Bone marrow (tissue), 2 donors: ENCODE measurements at places on chromosomes 5 and 9.

GRCh38 chr9:5561828-5562488, 51.6 kb downstream of the PDCD1LG2 start:
- no peak for DNase-seq

GRCh38 chr5:50855001-50855400, 188.6 kb downstream of the PARP8 start:
- DNase-seq = no peak

GRCh38 chr5:79227484-79228025, 8.4 kb upstream of the JMY start:
- no peak for DNase-seq

DNA sequence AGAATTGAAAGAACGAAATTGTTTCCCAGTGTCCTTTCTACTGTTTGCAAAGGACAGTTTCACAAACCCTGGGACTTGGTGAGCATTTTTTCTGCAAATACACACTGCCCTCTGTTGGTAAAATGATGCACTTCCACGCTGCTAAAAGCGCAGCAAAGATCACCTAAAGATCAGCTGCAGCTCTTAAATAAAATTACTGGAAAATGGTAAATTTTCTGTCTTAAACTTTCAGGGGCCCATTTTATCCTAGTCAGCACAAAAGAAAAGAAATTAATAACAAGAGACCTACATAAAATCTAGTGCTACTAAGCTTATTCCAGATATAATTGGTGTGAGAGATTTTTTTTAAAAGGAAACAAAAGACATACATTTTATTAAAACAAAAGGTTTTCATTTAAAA, 566.0 kb downstream of the CAAP1 start:
- DNase-seq = no peak

GRCh38 chr5:80275347-80275746, 19.5 kb upstream of the SERINC5 start:
- DNase-seq = no peak

GRCh38 chr5:30347858-30348257, 845.6 kb upstream of the CDH6 start:
- no peak for DNase-seq

- DNase-seq = no peak
These were observed 20.3 kb downstream of the DCP2 start for GRCh38 chr5:112996830-112997374.

DNA sequence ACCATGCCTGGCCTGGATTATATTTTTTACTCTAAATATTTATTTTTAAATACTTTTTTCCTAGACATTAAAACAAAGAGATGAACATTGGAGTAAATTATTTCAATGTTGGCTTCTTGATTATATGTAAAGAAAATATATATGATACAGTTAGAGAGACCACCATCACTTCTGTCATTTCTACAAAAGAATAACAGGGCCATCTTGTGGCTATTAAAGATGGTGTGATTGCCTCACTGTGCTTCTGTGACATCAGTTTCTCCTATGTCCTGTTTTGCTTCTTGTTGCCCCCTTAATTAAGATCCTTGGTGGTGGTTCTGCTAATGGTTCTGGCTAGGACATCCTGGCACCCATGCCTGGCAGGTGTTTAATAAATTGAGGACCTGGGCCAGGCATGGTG, 32.9 kb downstream of the NDFIP1 start:
- no peak for DNase-seq

DNA sequence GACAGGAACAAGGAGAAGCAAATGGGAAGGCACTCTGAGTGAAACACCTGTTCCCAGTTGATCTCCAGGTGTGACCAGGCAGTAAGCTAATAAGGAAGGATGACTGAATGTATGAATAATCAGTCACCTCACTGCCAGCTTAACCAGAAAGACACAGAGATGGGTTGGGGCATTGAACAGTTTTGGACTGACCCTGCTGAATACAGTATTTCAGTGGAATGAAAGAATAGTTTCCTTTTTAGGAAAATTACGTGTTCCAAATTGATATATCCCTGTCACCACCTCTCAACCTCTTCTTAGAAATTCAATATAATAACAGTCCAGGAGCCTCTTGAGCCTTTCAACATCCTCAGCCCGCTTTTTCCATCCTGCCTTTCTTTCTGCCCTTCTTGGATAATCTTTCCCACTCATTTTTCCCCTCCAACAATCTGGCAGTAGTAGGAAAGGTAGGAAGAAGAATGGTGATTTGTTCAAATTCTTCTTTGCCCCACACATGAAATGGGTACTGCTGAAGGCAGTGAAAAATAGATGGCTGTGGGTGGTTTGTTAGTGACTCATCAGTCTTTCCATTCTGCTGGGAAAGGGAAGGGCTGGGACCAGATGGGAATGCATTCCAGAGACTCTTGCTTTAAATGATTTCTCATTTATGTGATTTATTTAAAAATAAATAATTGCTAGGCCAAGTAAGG, 117.9 kb downstream of the ZSWIM6 start:
- no peak for DNase-seq

DNA sequence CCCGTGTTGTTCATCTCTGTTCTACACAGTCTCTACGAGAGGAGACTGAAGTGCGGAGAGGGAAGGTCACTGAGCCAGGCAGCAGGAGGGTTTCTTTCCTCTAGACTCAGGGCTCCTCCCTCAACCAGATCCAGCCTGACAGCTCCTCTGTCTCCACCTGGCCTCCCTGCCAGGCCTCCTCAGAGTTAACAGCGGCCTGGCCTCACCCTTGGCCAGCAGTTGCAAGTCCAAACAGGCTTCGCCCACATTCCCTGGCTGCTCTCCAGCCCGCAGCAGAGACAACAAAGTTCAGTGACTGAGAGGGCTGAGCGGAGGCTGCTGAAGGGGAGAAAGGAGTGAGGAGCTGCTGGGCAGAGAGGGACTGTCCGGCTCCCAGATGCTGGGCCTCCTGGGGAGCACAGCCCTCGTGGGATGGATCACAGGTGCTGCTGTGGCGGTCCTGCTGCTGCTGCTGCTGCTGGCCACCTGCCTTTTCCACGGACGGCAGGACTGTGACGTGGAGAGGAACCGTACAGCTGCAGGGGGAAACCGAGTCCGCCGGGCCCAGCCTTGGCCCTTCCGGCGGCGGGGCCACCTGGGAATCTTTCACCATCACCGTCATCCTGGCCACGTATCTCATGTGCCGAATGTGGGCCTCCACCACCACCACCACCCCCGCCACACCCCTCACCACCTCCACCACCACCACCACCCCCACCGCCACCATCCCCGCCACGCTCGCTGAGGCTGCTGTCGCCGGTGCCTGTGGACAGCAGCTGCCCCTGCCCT, at the start of gene HRCT1:
TSS of gene HRCT1 (plus strand) at position 291 of the 768 bp plus-strand sequence. CDS start at position 377, 86 bp downstream.
- DNase-seq = no peak

GRCh38 chr5:33939556-33940262, 3.5 kb downstream of the RXFP3 start:
- no peak for DNase-seq

GRCh38 chr5:151100681-151101080, 19.8 kb upstream of the TNIP1 start:
- DNase-seq = no peak

GRCh38 chr5:79107020-79107796, 4.4 kb upstream of the BHMT start:
- DNase-seq = no peak

- DNase-seq = no peak
These were observed 71.5 kb downstream of the GADD45G start for GRCh38 chr9:89676281-89676680.

DNA sequence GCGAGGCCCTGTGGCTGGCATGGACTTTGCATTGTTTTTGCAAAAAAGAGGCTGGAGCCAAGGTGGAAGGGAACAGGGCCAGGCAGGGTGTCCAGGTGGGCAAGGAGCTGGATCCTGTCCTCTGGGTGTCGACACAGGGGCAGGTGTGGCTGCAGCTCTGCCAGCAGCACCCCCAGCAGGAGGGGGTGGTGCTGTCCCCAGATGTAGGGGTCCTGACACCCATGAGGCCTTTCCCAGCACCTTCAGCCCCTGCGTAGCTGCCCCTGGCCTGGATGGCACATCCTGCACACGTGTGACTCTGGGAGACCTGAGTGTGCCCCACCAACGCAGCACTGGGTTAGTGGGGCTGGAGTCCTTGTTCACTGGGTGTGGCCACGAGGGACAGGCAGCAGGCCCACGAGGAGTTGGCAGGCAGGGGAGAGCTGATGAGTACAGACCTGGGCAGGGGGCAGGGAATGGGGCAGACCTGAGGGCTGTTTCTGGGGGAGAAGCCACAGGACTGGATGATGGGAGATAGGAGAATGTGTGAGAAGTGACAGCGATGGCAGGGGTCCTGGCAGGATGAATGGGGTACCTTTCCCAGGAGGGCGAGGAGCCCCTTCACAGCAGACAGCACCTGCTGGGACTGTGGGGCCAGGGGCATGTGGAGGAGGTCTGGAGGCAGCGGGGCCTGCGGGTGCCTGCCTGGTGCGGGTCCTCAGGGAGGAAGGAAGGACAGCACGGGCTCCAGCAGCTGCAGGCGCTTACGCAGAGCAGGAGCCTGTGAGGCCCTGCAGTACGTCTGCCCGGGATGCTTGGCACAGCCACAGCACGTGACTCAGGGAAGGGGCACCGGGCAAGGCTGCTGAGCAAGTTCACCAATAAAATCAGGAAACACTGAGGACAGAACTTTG, 3.6 kb upstream of the RASGEF1C start:
- DNase-seq = no peak

- no peak for DNase-seq
These were observed 18.3 kb upstream of the MLLT3 start for GRCh38 chr9:20640331-20641187.

DNA sequence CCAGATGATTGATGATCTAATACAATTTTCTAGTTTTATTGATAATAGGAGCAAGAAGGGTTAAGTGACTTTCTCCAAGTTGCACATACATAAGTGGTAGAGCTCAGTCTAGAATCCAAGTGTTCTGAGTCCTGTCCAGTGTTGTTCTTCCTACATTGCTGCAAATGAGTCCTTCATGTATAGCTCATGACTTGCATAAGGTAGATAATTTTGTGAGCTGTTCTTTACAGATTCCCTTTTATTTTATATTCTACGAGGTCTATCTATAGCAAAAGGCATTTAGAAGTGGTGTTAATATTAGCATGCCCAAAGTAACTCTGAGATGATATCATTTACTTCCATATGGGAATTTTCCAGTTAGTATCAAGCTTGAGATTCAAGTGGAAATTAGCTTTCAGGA, 20.0 kb downstream of the MRPS30 start:
- no peak for DNase-seq

DNA sequence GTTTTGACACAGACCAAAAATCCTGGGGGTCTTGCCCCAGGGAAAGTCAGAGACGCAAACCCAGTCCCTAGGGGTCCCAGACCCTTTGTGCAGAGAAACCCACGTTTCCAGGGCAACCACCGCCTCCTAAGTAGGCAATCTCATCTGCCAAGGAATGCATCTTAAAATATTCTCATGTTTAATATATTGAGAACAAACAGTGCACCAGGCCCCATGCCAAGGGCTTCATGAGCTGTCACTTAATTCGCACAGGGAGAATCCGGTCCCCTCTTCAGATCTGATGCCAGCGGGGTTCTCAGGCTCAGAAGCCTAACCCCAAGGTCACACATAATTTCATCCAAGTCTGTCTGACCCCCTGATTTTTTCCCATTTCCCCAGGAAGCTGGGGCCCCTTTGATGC, 28.8 kb downstream of the CPLX2 start:
- DNase-seq = no peak

DNA sequence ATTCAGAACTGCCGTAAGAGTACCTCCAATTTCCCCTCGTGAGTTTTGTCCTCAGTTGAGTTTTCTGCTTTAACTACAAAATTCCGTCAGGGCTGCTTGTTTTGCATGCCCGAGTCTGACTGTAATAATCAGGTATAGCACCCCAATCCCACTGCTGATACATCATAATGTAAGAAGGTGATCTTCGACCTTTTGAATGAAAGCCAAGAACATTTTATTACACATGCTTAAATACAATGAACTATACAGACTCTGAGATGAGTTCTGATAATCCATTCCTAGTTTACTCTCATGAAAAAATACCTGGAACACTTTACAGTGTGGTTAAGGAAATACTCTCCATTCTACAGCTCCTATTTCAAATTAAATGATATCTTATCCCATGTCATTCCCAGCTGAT, 49.2 kb upstream of the TSLP start:
- DNase-seq = no peak

DNA sequence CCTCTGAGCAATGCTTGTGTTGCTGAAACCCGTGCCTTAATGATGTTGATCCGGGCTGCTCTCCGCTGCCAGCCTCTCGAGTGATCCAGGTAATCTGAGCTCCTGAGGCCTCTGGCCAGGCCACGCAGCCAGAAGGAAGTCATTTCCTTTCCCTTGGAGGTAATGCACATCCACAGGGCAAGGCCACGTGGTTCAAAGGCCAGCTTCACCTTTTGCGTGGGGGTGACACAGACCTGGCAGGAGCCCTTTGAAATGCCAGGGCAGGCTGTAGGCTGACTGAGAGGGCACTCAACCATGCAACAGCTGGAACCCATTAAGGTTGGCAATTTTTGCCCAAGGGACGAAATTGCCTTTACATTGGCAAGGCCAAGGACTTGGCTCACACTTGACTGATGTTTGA, 80.4 kb downstream of the LIX1 start:
- no peak for DNase-seq

DNA sequence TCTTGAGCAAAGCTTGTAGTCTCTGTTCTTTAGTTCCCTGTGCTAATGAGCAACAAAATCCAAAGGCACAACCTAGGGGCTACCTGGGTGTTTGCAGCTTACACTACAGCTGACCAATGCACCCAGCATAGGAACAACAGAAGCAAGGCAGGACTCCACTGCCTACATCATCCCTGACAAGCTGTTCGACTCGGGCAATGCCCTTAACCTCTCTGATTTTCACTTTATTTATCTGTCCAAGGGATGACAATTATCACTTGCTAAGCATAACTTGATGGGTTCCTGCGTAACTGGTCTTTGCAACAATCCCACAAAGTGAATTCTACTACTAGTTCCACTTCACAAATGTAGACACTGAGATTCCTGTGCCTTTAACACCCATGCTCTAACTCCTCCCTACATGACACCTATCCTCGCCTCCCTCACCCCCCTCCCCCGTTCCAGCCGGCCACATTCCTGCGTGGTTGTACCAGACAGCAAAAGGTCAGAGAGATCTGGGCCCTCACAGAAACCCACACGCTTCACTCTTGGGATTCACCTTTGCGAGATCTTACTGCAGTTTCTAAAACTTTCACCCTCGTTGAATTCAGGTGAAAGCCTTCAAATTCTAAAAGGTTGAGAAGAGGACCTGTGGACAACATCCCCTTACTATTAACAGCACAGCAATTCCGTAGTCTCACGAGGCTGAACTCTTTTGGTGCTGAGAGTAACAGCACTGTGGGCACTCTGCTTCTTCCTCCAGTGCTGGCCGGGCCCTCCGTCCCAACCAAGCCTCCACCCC, 995 bp downstream of the IPPK start:
- no peak for DNase-seq

GRCh38 chr5:87029951-87030350, 237.7 kb upstream of the RASA1 start:
- DNase-seq = no peak
